ENCODE measurements at places on chromosomes 6 and 20.
A peak's percentile ranks its signal among the peaks of the same experiment; 100 is the strongest.

DNA sequence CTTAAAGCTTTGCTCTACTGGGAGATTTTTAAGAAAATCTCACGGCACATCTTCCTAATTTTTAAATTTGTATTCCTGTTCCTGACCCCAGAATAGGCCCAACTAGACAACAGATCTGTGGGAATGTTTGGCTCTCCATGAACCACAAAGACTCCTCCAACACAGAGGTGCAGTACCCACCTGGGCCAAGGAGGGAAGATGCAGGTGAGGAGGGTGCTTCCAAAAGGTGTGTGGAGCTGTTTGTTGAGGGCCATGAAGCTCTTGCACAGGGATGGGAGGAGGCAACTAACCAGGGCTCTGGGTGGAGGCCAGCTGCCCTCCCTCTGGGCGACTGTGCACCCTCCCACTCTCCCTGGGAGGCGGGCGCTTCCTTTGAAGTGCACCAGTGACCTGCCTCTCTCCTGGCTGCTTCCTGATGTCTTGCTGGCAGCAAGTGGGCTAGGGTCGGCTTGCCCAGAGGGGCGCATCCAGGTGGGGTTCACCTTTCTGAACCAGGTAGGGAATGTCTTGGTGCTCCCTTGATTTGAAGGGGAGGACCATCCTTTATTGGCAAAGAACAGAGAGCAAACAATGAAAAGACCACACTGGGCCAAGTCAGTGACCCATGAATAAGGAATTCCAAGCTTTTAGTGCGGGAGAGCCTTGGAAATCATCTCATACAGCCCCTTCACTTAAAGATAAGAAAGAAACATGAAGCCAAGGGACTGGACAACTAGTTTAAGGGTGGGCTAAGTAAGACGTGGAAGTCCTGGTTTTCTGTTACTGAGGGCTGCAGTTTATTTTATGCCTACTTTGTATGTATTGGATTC lies 76.0 kb downstream of the ANKRD6 start:
- no peak for DNase-seq

DNA sequence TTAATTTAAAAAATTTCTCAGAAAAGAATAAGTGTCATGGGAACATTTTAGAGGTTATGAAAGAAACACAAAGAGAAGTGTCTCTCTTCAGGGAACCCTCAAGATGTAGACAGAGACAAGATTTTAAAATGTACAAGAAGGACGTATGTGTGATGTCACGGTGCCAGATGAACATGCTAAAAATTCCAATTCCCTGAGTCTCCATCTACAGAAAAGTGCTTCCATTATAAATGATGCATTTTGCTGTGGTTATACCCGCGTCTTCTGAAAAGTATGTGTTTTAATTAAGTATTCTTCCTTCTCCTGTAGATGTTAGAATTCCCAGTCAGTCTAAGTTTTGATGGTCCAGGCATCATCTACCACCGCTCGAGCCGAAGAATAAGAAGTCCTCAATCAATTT lies 489.1 kb downstream of the PREX1 start:
- no peak for DNase-seq

- no peak for DNase-seq
These were observed at the start of gene GNAS for GRCh38 chr20:58852543-58853271. Gene GNAS (plus strand): TSS chr20:58852716.

DNA sequence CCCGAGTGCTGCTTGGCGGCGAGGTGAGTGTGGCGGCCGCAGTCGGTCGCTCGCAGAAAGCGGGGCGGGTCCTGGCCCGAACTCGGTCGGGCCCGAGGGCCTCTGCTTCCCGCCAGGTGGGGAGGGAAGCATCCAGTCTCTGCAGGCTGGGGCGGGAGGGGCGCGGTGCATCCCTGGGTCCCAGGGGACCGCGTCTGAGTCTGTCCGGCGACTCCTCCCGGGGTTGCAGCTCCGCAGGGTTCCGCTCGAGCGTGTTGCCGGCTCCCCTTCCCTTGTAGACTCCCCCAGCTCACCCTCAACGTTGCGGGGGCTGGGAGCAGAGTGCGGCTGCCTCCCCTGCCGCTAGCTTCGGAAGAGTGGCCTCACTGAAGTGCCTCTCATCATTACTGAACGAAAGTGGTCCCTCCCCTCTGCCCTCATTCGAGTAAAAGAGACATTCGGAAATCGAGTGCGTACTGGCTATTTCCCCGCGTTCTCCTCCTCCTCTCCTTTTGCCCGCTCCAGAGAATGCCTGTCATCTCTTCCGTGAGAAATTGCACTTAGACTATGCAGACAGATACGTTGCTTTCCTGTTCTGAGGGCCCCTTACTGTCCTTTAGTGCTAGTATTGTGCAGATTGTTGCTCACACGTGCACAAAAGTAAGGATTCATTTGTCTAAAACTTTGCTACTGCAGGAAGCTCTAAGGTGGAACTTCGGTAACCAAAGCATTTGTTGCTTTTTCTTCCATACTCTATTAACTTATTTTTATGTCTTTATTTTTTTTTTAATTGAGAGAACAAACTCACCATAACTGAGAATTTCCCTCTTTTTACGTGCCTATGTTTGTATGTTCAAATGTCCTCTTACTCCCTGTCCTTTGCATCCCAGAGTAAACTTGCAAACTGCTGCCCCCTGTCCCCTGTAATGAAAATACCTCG lies 751 bp downstream of the MAP3K4 start:
- DNase-seq = peak; percentile 38

DNA sequence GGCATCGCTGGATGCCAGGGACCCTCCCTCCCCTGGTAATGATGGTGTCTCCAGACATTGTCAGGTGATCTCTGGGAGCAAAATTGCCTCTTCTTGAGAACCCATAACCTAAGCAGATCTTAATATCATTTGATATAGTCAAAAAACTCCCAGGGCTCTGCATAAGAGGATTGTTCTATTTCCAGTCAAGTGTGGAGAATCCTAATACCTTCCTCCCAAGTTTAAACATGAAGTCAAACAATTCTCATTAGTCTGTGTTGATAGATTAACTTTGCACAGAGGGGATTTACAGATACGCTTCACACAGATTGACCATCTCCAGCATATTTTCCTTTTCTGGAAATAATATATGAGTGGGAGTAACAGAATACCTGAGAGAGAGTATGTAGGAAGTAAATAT lies 10.5 kb downstream of the EYA4 start:
- DNase-seq = no peak

DNA sequence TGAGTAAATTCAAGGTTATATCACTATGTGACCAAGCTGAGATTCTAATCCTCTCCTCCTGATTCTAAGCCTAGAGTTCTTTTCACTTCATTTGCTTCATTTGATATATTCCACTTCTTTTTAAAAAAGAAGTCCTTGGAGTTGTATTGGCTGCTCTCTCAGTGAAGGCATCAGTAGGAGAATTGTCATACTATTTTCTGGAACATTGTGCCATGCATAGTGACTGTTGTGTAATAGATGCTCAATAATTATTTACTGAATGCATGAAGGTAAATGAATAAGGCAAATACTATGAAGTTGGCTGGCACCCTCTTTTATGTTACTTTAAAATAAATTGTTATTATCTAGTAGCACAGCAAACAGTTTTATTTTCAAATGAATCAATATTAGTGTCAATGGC lies 189.4 kb downstream of the MTFR2 start:
- no peak for DNase-seq

GRCh38 chr6:82751718-82752117 lies 313.9 kb downstream of the UBE3D start:
- no peak for DNase-seq

DNA sequence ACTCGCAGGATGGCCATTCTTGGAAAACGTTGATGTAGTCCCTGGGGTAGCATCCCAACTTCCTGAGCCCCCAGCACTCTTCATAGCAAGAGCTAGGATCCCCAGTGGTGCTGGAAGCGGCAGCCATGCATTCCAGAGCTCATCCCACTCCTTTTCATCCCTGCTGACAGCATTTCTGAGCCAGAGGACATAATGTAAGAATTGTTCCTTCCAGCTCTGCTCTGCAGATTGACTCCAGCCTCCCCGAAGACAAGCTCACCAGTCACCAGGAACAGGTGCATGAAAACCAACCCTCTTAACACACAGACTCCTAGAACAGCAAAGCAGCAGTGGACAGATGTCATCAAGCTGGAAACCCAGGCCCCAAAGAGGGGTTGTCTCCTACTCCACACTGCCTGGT lies 3.8 kb downstream of the SLC13A3 start:
- no peak for DNase-seq
